Activated CD4-positive, alpha-beta memory T cell treated with anti-CD3 and anti-CD28 coated beads, Interleukin-2, amount 10 ng/mL, durations not matched to agents 7 days and 5 days (primary cell): ENCODE measurements at places on chromosomes 11 and 22. TPM values are rescaled to one million over a fixed set of nuclear protein-coding genes. Genes with fewer than 3 reads are reported as not detected.

Gene GGTLC3
- not detected for total RNA-seq

Gene RFPL3
- not detected for total RNA-seq

DNA sequence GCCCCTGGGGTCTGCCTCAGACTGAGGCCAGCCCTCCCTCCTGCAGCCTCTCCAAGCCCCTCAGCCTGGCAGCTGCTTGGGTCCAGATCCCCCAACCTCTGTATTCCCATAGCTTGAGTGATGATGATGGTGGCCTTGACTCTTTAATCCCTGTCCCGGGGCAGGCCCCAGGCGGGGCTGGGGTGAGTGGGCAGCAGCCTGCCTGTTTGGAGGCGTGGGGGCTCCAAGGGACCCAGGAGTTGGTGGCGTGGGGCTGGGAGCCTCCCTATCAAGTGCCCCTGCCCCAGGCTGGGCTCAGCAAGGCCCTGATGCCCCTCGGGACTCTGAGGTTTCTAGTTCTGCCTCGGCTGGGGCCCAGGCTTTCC is 22.5 kb downstream of the PPIL2 start:
- no peak for DNase-seq

Gene FJX1
- total RNA-seq: not detected

DNA sequence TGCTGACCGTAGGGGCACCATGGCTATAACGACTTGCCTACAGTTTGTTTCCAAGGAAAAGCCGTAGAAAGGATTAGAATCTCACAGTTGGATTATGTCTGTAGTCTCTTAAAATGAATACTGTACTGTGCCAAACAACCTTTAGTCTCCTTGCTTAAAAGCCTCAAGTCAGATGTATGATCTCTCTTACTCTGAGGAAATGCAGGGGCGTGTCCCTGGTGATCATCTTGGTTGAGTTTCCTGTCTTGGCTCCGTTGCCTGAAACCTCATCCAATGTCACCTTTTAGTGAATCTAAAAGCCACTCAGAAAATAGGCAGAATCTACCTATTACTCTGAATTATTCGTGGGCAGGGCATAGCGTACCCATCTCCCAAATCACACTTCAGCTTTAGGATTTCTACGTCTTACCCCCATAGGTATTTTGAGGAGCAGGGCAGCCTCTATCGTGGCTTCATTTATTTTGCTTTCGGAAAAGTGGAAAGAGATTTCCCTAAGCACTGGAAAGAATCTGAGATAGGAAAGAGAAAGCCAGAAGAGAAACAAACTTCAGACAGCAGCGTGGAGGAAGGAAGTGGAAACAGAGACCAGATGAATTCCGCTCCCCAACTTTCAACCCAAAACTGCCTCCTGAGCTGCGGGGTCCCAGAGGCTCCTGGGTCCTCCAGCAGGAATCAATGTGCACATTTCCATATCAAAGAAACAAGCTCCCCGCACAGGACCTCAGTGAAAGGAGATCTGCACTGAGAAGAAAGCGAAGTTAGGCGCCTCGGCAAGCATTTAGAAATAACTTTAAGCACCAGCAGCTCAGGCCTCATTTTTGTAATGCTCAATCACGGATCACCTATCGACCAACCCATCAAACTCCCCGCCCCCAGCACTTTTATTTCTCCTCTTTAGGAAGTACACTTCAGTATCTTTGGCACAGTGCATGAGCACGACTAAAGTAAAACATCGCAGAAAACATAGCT is 245.8 kb downstream of the ETS1 start:
- DNase-seq: peak; percentile 74

DNA sequence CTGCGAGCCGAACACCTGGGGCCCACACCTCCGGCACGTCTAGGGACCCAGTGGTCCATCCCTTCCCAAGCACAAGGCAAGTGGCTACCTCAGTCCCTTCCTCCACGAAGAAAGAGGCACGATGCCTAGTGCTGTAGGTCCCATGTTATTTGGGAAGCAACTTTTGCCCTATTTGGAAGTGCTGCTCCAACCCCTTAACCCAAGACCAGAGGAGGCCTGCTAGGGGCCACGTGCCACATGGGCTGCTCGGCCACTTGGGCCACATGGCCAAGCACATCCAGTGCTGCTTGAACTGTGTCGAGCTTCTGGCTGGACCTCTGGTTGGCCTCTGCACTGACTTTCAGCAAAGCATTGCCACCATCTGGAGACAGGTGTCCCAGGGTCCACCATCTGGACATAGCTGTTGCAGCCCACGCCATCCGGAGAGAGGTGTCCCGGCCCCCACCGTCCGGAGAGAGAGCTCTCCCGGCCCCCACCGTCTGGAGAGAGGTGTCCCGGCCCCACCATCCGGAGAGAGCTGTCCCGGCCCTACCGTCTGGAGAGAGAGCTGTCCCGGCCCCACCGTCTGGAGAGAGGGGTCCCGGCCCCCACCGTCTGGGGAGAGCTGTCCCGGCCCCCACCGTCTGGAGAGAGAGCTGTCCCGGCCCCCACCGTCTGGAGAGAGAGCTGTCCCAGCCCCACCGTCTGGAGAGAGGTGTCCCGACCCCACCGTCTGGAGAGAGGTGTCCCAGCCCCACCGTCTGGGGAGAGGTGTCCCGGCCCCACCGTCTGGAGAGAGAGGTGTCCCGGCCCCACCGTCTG is 6.5 kb upstream of the B4GALNT4 start:
- no peak for DNase-seq

GRCh38 chr11:3139086-3139440 is 26.0 kb downstream of the OSBPL5 start:
- no peak for DNase-seq

Gene CECR2
- not detected for total RNA-seq

Gene RHOD
- 0.20 TPM for total RNA-seq

Gene TIMP3
- total RNA-seq: not detected

DNA sequence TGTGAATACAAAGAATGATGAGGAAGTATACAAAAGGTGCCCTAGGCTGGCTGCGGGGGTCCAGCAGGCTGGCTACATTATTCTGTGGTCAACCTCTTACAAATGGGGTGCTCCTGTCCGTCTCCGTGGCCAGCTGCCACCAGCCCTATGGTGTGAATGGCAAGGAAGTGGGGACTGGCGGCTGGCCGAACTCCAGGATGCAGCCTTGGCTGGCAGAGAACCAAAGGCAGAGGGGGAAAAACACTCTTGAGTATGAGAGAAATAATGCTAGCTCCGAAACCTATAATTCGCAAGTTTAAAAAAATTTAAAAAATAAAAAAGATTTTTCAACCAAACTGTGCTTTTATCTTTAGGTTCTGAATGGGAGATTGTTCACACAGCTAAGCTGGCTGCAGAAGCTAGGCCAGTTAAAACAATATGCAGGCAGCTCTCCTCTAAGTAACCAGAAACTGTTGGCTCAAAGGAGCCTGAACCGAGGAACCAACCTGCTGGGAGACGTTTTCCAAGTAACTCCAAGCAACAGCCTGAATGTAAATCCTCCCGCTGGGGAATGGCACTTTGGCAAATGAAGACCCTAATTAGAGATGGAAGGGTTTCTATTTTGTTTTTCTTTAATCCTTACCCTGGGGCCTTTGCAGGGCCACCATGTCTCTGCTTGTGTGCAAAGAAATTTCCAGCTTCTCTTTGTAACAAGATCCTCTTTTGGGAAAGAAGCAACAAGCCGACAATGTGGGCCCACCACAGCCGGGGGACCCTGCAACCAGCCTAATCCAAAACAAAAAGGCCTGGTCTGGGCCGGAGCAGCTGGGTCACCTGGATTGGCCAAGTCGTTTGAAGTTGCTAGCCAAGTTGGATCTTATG is 50.2 kb downstream of the C22orf31 start:
- no peak for DNase-seq

DNA sequence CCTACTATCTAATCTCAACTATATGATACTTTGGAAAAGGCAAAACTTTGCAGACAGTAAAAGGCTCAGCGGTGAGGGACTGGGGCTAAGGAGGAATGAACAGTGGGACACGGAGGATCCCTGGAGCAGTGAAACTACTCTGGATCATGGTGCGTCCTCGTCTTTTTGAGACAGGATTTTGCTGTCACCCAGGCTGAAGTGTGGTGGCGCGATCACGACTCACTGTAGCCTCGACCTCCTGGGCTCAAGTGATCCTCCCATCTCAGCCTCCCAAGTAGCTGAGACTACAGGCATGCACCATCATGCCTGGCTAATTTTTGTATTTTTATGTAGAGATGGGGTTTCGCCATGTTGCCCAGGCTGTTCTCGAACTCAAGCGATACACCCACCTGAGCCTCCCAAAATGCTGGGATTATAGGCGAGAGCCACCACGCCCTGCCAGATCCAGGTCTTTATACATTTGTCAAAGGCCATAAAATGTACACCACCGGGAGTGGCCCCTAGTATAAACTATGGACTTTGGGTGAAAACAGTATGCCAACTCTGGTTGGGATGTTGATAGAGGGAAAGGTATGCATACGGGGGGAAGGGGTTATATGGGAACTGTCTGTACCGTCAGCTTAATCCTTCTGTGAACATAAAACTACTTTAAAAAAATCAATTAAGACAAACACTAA is 28.0 kb upstream of the CYP2D6 start:
- no peak for DNase-seq

- peak; percentile 44 for DNase-seq
These were observed 195.9 kb downstream of the CSNK2A3 start for GRCh38 chr11:11157185-11157584.

GRCh38 chr11:99424313-99425084 is 403.8 kb downstream of the CNTN5 start:
- DNase-seq: no peak

DNA sequence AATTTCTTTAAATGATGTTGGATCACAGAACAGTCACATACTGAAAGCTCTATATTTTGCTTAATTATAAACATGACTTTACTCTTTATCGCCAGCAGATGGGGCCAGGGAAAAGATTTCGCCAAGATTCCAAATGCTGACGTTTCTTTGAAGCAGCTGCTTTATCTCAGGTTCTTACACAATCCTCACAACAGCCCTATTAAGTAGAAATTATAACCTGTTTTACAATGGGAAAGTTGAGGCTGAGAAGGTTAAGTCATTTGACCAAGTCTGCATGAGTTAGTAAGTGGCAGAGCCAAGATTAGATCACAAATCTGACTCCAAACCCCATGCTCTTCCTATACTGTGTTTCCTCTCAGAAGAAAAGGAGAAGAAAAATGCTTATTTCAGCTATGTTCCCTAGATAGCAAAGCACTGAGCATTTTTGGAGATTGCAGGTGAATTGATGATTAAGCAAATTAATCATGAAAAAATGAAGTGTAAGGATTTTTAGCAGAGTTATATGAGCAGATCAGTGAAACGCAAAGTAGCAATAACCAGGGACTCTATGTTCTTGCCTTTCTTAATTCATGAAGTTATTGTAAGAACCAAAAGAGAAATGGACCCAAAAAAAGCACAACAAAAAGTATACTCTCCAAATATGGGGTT is 79.0 kb downstream of the AASDHPPT start:
- no peak for DNase-seq

Gene CCS
- 33.2 TPM for total RNA-seq

- no peak for DNase-seq
These were observed 188.7 kb downstream of the ETS1 start for GRCh38 chr11:128398517-128399250.

- DNase-seq: peak; percentile 31
These were observed 318.7 kb downstream of the BUD13 start for GRCh38 chr11:116454020-116454645.

- no peak for DNase-seq
These were observed 8.6 kb upstream of the INCENP start for GRCh38 chr11:62115085-62115694.

DNA sequence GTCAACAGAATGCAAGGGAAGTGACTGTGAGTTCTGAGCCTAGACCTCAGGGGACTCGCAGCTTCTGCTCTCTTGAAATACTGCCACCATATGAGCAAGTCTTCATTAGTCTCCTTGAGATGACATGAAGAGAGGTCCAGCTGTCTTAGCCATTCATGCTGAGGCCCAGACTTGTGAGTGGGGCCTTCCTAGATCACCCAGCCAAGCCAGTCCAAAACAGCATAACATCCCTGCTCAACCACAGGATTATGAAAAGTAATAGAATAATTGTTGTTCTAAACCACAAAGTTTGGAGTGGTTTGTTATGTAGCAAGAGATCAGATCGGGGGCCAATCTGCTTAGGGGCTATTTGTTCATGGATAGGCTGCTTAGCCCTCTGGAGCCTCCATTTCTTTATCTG is 54.9 kb upstream of the HTATIP2 start:
- DNase-seq: no peak

Gene ELFN2
- 0.38 TPM for total RNA-seq

DNA sequence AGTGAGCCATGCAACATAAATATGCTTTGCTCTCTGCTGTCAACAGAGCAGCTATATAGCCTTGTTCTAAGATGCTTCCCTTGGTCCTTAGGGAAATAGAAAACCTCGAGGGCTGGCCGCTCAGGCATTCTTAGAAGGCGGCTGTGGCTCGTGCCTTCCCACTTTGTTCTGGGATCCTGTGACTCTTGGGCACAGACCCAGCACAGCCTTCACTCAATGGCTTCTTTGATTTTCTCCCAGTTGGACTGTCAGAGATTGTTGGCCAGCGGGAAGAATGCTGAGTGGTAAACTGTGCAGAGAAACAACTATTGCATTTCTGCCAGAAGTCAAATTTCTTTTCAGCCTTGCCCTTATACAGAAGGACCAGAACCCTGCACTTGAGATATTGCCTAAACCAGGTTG is 9.5 kb upstream of the MICAL2 start:
- DNase-seq: no peak

- DNase-seq: no peak
These were observed 15.7 kb upstream of the VPREB1 start for GRCh38 chr22:22228921-22229320.

DNA sequence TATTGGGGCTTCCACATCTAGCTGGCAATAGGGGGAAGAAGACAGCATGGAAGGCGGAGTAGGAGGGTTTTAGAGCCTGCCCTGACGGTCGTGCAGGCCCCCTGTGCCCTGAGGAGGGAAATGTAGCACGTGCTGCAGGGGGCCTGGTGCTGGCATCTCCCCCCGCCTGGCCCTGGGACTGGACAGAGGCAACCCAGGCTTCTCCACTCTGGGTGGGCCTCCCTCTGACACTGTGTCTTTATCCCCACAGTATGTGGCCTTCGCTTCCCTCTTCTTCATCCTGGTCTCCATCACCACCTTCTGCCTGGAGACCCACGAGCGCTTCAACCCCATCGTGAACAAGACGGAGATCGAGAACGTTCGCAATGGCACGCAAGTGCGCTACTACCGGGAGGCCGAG is 36.8 kb downstream of the KCNC1 start:
- no peak for DNase-seq
